ENCODE measurements at places on chromosomes 12 and 14.

DNA sequence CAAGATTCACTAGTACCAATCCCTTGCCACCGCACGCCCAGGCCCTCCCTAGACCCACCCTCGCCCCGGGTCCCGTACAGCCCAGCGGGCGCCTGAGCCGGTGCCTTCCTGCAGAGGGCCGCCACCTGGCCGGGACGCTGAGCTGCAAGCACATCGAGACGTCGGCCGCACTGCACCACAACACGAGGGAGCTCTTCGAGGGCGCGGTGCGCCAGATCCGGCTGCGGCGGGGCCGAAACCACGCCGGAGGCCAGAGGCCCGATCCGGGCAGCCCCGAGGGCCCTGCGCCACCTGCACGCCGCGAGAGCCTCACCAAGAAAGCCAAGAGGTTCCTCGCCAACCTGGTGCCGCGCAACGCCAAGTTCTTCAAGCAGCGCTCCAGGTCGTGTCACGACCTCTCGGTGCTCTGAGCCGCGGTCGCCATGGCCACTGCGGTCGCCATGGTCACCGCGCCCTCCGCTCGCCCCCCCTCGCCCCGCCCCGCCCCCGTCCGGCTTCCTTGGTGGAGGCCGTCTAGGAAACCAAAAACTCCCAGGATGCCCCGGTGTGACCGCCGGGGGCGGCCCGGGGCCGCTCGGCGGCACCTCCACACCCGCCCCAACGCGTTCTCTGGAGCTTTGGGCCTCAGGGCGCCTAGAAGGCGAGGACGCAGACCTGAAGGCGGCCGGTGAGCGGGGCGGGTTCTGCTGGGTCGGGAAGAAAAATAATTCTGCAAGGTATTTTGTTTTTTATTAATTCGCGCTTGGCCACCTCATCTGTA is 3.7 kb downstream of the REM2 start:
- DNase-seq, result peak; percentile 76

DNA sequence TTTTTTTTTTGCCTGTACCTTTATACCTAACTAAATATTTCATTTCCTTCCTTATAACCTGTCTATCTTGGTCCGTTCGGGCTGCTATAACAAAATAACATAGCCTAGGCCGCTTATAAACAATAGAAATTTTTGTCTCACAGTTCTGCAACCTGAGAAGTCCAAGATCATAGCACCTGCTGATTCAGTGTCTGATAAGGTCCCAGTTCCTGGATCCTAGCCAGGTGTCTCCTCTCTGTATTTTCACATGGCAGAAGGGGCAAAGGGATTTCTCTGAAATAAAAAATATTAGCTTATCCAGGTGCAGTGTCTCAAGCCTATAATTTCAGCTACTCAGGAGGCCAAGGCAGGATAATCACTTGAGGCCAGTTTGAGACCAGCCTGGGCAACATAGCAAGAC is 1046.6 kb upstream of the USP15 start:
- no peak for DNase-seq

- no peak for DNase-seq
These were observed 63.5 kb downstream of the ST8SIA1 start for GRCh38 chr12:22271023-22271422.

DNA sequence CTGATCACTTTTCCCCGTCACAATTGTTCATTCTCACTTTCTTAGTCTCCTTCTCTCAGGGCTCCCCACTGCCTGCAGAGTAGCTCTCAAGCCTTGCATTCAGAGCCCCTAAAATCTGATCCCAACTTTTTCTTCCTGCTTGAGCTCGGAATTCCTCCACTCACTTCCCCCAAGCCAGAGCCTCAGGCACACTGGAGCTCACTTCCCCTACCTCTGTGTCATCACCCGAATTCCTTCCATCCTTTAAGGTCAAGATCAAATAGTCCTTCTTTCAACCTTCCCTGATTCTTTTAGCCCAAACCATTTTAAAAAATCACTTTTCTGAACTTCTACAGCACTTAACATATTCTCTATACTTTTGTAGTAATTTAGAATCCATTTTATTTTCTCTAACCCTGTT is 34.1 kb upstream of the ATP23 start:
- no peak for DNase-seq
